ENCODE measurements at places on chromosomes 6 and 20.

GRCh38 chr6:88167352-88167937, 1.3 kb upstream of the CNR1 start:
- peak; percentile 61 for DNase-seq

GRCh38 chr6:93177438-93177837, 241.9 kb downstream of the EPHA7 start:
- no peak for DNase-seq

GRCh38 chr6:107560657-107561056, 70.7 kb downstream of the SOBP start:
- DNase-seq = no peak

- DNase-seq = no peak
Observed at GRCh38 chr6:130183271-130184222, 39.2 kb downstream of the SAMD3 start.

DNA sequence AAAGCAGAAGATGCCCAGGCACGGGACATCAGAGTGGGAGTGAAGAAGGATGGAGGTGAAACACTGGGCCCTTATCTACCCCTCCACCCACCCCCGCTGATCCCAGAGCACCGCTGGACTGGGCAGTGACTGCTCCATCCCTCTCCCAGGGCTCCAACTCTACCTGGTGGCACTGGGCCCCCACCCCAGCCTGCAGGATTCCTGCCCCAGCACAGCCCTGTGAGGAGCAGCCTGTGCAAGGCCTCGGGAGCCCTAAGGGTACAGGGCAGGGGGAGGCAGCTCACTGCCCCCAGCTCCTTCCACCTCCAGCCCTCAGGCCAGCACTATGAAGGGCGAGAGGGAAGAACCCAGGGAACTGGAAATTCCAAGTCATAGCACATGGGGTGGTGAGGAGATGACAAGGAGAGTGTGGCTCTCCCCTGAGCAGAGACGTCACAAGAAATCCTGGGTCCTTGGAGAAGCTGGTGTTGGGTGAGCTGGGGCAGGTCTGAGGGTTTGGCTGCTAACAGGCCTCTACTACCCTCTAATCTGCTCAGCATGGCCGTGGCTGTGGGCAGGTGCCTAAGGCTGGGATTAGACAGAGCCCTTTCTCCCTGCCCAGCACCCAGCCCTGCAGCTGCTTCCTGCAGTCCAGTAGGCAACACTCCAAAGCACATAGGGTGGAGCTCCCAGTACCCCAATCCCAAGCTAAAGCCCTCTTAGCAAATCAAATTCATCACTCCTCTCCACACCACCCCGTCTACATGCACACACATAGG, 3.5 kb downstream of the CST3 start:
- DNase-seq = no peak

- DNase-seq = no peak
Observed at GRCh38 chr20:40562031-40562430, 127.0 kb downstream of the MAFB start.

- no peak for DNase-seq
Observed at GRCh38 chr20:10671919-10672623, 1.7 kb downstream of the JAG1 start.

DNA sequence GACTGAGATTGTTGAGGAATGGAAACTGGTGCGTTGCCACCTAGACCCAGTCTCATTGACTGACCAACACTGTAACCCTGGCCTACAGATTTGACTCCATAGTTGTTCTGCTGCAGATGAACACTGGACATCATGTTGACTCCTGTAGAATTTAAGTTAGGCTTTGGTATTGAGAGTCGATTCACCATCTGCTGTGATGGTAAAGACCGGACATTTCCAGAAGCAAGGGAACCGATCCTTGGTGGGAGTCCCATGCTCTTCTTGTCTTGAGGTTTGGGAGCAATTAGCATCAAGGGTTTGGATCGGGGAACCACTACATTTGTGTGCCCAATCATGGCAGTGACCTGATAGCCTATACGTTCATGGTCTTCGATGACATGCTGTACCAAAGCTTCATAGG, 37.6 kb downstream of the ADNP start:
- DNase-seq = no peak

DNA sequence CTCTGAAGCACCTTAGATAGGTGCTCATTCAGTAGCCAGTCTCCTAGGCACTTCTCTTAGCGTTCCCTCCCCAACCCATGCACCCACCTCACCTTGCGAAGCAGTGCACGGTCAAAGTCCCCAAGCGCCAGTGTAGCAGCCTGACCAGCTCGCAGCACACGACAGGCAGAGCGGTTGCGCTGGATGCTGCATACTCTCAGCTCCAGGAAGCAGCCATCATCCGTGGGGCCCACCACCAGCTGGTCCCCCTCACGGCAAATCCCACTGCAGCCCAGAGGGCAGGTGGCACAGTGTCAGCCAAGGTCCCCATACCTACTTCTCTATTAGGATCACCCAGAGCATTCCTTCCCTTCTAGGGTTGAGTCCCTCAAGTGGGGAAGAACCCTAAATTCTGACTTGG, 6.5 kb downstream of the GTPBP2 start:
- DNase-seq = no peak

DNA sequence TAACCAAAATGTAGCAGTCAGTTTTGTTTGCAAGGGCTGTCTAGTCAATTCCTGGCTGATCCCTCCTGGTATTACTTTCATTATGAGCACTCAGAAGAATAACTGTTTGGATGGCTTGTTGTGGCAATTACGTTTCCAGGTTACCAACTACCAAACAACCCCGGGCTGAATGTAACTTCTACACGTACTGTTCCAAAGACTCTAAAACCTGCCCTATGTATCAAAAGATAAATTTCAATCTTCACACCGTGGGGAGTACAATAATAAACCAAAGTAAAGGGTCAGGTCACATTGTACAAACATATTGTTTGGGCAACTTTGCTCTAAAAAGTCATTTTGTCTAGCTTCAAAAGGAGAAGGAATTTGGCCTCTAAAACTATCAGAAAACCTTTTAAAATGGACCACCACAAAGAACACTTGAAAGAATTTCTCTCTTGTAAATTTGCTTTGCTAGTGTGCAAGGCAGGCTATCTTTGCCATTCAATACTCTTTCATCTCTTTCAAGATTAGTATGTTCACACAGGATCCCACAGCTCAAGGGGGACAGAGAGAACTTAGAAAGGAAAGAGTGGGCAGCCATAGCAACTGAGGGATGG, 27.6 kb downstream of the DCDC2 start:
- DNase-seq = no peak

DNA sequence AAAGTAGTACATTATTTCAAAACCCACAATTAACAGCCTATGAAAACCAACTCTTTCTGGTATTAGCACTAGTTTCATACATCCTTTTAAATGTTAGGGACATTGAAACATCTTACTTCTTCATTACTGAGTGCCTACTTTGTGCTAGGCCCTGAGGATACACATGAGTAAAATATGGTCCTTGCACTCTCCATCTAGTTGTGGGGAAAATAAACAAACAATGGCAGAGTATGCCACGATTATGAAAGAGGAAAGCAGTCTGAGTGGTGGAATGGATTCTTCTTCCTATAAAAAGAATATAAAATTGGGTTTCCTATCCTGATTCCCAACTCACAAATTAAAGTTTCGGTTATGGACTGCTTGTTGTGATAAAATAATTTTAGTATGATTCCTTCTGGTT, 84.9 kb downstream of the ATXN1 start:
- DNase-seq = no peak

DNA sequence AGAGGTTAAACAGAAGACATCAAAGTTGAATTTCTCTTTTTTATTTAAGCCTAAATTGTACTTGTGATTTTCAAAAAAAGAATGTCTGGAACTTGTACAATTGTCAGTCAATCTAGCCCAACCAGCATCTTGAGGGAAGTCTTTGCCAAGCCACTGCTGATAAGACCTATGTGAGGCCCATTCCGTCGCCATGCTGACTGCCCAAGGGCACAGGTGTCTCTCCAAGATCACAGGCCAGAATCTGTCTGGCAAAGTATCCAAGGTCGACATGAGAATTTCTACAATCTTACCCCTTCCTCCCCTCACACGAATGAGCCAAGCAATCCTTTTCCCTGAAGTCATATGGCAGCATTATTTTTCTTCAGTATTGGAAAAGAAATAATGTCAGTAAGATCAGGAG, 614.5 kb downstream of the CBLN4 start:
- DNase-seq = no peak

- DNase-seq = no peak
Observed at GRCh38 chr6:43129434-43130194, 41.5 kb upstream of the SRF start.

DNA sequence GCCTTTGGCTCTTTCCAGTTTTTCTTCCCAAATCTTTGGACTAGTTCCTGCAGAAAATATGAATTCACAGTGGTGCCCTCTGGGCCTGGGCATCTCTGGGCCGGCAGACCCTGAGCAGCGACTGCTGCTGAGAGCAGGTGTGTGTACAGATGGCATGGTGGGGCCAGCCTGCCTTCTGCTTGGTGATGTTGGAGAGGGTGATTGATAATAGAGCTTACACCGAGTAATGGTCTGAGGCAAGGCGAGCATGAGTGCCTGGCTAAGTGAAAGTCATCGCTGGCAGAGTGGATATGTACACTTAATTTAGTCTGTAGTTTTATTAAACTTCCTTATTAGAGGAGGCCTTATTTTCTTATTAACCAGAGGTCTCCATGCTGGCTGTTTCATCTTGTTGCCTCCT, 156.9 kb downstream of the CDKAL1 start:
- no peak for DNase-seq

- peak; percentile 73 for DNase-seq
Observed at GRCh38 chr6:138001750-138002349, 105.4 kb downstream of the PERP start.

DNA sequence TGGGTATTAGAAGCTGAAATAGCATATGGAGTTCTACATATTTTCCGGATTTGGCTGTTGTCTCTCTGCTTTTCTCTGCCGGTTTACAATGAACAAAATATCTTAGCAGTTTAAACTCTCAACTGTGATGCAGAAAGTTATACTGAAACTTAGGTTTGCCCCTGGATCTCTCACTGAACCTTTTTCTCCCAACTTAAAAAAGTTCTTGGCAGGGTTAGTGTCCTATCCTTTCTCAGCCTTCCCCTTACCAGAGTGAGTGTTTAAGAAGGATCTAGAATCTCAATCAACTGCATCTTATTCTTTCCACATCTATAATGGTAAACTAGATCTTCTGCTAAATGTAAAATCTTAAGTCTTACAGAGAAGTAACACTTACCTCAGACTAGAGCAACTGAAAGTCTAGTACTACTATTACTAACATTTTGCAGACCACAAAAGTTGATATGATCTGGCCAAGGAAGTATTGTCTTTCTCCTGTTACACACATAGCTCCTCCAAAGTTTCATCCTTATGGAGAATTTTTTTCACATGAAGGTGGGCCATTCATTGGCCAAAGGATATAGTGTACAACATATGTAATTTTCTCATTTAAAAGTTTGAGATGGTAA, 392.3 kb upstream of the RUNX2 start:
- DNase-seq = no peak

DNA sequence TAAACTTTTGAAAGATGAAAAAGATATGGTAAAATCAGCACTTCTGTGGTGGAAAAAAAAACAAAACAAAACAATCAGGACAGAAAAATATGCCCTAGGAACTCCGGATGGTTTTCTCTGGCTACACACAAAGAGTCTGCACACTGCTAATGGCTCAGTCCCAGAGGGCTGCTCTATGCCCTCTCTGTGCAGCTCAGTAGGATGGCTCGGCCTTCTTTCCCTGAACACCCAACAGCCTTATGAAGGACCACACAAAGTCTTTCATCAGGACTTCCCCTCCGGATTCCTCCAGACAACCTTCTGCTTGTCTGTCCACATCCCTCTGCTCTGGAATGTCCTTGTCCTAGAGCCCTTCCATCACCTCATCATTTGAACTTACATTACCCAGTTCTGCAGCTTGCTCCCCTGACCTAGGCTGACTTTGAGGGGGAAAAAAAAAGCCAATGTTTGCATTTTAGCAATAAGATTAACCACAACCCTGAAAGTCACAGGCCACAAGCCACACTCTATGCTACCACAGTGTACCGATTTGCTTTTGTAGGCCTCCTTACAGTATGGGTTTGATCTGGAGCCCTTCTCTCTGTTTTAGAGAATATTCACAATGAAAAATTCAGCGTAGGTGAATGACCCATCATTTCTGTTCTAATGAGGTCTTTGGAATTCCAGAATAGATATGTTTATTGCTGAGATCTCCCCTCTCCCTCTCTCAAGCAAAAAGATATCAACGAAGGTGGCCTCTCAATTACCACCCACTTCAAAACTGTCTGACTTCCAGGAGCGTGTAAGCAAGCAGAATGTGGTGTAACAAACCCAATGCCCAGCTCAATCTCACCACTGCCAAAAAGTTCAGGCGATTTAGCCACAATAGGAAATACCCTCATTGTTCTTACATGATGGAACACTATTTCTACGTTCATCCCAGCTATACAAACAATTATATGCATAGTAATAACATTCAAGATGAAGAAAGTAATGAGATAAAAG, 164.0 kb downstream of the GMDS start:
- no peak for DNase-seq

DNA sequence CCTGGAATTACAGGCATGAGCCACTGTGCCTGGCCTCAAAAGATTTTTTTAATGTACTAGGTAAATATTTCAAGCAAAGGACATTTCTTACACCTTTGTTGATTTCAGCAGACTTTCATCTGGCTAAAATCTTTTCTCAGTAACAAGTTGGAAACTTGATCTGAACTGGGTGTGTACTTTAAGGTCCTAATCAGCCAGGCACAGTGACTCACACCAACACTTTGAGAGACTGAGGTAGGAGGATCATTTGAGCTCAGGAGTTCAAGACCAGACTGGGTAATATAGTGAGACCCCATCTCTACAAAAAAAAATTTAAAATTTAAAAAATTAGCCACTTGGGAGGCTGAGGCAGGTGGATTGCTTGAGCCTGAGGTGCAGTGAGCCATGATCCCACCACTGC, 7.0 kb upstream of the RALGAPA2 start:
- DNase-seq = no peak

DNA sequence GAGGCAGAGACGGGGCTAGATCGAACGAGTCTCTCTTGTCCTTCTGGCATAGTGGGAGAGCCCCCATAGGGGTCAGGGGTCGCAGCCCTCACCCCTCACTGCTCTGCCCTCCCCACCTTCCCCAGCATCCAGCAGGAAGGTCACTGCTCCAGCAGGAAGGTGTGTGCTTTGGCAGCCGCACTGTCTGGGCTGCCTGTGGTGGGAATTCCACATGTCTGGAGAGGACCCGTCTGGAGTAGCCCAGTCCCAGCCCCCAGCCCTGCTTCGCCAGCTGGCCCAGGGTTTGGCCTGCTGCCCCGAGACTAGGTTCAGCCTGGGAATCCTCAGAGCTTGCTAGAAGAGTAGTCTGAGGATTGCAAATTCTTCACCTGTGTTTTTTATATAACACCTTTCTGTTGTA, 2.5 kb upstream of the R3HDML start:
- no peak for DNase-seq
